ENCODE measurements at places on chromosomes 1 and 21. TPM values are rescaled to one million over a fixed set of nuclear protein-coding genes. Genes with fewer than 3 reads are reported as not detected.

The SYTL1 gene
- total RNA-seq = 44.1 TPM

The CFAP45 gene
- 1.1 TPM for total RNA-seq

DNA sequence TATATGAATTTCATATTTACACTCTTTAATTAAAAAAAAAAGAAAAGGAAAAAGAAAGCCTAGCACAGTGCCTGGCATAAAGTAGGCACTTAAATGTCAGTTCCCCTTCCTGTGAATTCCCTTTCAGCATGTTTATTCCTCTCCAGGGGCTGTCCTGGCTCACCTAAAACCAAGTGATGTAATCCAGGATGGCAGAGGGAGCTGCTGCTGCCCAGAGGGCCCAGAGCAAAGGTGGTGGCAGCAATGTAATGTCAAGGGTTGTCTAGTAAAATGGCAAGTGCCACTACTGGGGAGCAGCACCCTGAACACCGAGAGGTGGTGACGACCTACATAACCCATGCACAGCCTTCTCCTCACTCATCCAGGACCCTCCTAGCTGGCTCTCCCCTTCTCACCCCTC is 78.4 kb upstream of the LPGAT1 start:
- no peak overlapping the region for H3K27ac ChIP-seq
- DNase-seq = no peak

- H3K4me3 ChIP-seq = no peak overlapping the region
- H3K4me1 ChIP-seq = no peaks in the 10 kb centered on the region
- no peaks in the 10 kb centered on the region for H3K36me3 ChIP-seq
- H3K27me3 ChIP-seq = no peaks in the 10 kb centered on the region
These were observed 91.6 kb upstream of the CAMK1G start for GRCh38 chr1:209491897-209492296.

DNA sequence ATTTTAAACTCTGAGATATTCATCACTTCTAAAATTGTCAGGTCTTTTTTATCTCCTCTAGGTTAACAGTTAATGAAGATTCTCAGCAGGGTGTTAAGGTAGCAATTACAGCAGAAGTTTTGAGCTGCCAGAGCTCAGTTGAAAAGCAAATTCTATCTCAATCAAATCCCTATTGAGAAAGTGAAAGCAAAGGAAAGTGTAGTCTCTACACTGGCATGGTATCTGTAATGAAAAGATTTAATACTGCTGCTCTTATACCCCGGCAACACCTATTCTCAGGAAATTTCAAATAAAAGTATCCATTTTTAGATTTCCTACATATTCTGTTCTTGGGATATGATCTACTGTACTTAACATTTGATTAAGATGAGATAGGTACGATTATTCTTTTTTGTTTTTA is 913.5 kb downstream of the MRPL39 start:
- no peak overlapping the region for H3K4me3 ChIP-seq
- no peaks in the 10 kb centered on the region for H3K4me1 ChIP-seq
- H3K27me3 ChIP-seq = no peaks in the 10 kb centered on the region
- no peak overlapping the region for H3K27ac ChIP-seq
- DNase-seq = no peak

GRCh38 chr1:13662493-13662892 is 37.5 kb upstream of the PRDM2 start:
- DNase-seq = no peak
- H3K4me1 ChIP-seq = peaks cover 43% of the 10 kb centered on the region
- H3K27ac ChIP-seq = no peak overlapping the region
- no peak overlapping the region for H3K4me3 ChIP-seq
